Gastrocnemius medialis (tissue), 4 donors: ENCODE measurements at places on chromosomes 6 and 20. TPM values are rescaled to one million over a fixed set of nuclear protein-coding genes. Genes with fewer than 3 reads are reported as not detected.

DNA sequence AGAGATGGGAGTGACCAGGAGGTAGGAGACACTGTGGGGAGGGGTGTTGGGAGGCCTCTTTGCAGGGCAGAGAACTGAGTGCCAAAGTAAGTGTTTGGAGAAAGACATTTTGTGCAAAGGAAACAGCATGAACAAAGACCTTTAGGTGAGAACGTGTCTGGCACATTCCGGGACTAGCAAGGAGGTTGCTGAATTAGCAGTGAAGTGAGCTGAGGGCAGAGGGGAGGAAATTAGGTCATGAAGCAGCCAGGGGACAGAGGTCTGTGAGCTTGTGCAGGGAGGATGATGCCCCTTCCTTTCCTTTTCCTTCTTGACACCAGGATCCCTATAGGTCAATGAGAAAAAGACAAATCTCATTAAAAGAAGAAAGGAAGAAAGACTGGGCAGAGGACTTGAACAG lies 21.4 kb upstream of the AHCY start:
- H3K27ac ChIP-seq, result no peak overlapping the region
- H3K4me1 ChIP-seq, result no peaks in the 10 kb centered on the region
- H3K27me3 ChIP-seq, result no peaks in the 10 kb centered on the region
- H3K4me3 ChIP-seq, result no peak overlapping the region

The PHF10 gene
- 45.8 TPM for total RNA-seq

GRCh38 chr6:94350833-94351232 lies 931.5 kb upstream of the EPHA7 start:
- no peak for DNase-seq
- no peak overlapping the region for H3K27ac ChIP-seq
- H3K27me3 ChIP-seq, result no peaks in the 10 kb centered on the region
- H3K4me1 ChIP-seq, result no peaks in the 10 kb centered on the region

The ZBP1 gene
- total RNA-seq, result not detected

DNA sequence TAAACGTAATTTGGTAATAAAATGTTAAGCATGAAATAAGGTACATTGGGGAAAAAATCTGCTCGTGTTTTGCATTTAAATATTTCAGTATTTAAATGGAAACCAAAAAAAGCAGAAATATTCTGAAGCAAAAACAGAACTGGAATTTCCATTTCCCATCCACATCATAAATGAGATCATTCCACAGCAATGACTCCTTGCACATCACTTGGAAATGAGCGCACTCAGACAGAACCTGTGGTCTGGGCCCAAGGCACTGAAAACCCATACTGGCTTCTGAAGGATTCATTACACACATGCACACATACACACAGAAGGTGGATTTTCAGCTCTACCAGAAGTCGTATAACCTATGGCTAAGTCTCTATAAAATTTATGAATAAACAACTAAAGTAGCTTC lies 174.8 kb downstream of the IBTK start:
- H3K4me1 ChIP-seq, result no peaks in the 10 kb centered on the region
- H3K4me3 ChIP-seq, result no peak overlapping the region
- H3K27me3 ChIP-seq, result no peaks in the 10 kb centered on the region
- no peaks in the 10 kb centered on the region for H3K36me3 ChIP-seq
- no peak for DNase-seq

GRCh38 chr6:33061987-33062386 lies 11.5 kb downstream of the HLA-DPA1 start:
- no peaks in the 10 kb centered on the region for H3K36me3 ChIP-seq
- H3K4me3 ChIP-seq, result no peak overlapping the region
- H3K27ac ChIP-seq, result no peak overlapping the region
- no peaks in the 10 kb centered on the region for H3K27me3 ChIP-seq
- no peak for DNase-seq
- no peaks in the 10 kb centered on the region for H3K4me1 ChIP-seq

The LAMP5 gene
- not detected for total RNA-seq

GRCh38 chr20:50320005-50320900 lies 129.6 kb downstream of the CEBPB start:
- no peak for DNase-seq
- no peak overlapping the region for H3K4me3 ChIP-seq
- H3K27me3 ChIP-seq, result no peaks in the 10 kb centered on the region

The TSPO2 gene
- total RNA-seq, result not detected

The IP6K3 gene
- total RNA-seq, result 570 TPM

The SRSF3 gene
- 118 TPM for total RNA-seq

GRCh38 chr6:98627129-98627775 lies 207.1 kb upstream of the POU3F2 start:
- H3K27ac ChIP-seq, result no peak overlapping the region
- H3K36me3 ChIP-seq, result no peaks in the 10 kb centered on the region
- no peak overlapping the region for H3K4me3 ChIP-seq
- DNase-seq, result no peak
